ENCODE measurements at places on chromosomes 11 and 22. TPM values are rescaled to one million over a fixed set of nuclear protein-coding genes. Genes with fewer than 3 reads are reported as not detected.

Gene DPAGT1
- total RNA-seq, result 30.9 TPM

Gene WEE1
- total RNA-seq, result 28.1 TPM

Gene FOLR2
- total RNA-seq, result not detected

DNA sequence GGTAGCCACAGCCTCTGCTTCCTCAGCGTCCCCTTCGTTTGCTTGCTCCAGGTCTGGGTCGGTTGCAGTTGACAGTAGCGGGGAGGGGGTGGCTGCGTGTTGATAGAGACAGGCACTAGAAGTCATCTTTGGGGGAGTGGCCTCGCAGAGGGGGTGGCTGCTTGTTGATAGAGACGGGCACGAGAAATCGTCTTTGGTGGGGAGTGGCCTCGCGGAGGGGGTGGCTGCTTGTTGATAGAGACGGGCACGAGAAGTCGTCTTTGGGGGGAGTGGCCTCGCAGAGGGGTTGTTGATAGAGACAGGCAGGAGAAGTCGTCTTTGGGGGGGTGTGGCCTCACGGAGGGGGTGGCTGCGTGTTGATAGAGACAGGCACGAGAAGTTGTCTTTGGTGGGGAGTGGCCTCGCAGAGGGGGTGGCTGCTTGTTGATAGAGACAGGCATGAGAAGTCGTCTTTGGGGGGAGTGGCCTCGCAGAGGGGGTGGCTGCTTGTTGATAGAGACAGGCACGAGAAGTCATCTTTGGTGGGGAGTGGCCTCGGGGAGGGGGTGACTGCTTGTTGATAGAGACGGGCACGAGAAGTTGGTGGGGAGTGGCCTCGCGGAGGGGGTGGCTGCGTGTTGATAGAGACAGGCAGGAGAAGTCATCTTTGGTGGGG, 328.3 kb downstream of the TBC1D22A start:
- H3K27ac ChIP-seq, result no peak overlapping the region
- no peaks in the 10 kb centered on the region for H3K36me3 ChIP-seq
- no peaks in the 10 kb centered on the region for H3K27me3 ChIP-seq
- peak overlapping the region; percentile 69 for H3K4me3 ChIP-seq
- peaks cover 11% of the 10 kb centered on the region for H3K4me1 ChIP-seq
- peak; percentile 47 for DNase-seq

DNA sequence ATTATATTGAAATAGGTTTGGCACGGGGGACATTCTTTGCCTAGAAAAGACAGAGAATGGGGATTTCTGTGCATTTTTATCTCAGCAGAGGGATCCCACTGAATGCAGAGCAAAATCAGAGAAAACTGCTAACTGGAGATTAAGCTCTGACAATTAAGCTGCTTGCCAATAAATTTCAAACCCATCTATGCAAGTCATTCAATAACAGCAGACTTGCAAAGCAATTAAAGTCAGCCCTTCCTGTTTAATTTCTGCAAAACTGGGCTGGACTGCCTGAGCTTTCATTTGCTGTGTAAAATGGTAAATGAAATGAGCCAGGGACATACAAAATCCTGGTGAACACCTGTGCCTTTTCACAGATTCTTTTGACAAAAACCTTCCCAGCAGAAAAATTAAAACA, 1273.9 kb upstream of the CNTN5 start:
- no peaks in the 10 kb centered on the region for H3K27me3 ChIP-seq
- no peak overlapping the region for H3K4me3 ChIP-seq
- H3K27ac ChIP-seq, result no peak overlapping the region
- DNase-seq, result no peak

- no peaks in the 10 kb centered on the region for H3K27me3 ChIP-seq
- H3K36me3 ChIP-seq, result no peaks in the 10 kb centered on the region
- H3K4me1 ChIP-seq, result no peaks in the 10 kb centered on the region
- no peak overlapping the region for H3K4me3 ChIP-seq
- H3K27ac ChIP-seq, result no peak overlapping the region
Measured at GRCh38 chr11:31913985-31914384, 102.9 kb upstream of the PAX6 start.

GRCh38 chr11:133621611-133622010, 89.3 kb upstream of the OPCML start:
- H3K27me3 ChIP-seq, result no peaks in the 10 kb centered on the region
- DNase-seq, result no peak
- H3K27ac ChIP-seq, result no peak overlapping the region
- no peaks in the 10 kb centered on the region for H3K4me1 ChIP-seq

DNA sequence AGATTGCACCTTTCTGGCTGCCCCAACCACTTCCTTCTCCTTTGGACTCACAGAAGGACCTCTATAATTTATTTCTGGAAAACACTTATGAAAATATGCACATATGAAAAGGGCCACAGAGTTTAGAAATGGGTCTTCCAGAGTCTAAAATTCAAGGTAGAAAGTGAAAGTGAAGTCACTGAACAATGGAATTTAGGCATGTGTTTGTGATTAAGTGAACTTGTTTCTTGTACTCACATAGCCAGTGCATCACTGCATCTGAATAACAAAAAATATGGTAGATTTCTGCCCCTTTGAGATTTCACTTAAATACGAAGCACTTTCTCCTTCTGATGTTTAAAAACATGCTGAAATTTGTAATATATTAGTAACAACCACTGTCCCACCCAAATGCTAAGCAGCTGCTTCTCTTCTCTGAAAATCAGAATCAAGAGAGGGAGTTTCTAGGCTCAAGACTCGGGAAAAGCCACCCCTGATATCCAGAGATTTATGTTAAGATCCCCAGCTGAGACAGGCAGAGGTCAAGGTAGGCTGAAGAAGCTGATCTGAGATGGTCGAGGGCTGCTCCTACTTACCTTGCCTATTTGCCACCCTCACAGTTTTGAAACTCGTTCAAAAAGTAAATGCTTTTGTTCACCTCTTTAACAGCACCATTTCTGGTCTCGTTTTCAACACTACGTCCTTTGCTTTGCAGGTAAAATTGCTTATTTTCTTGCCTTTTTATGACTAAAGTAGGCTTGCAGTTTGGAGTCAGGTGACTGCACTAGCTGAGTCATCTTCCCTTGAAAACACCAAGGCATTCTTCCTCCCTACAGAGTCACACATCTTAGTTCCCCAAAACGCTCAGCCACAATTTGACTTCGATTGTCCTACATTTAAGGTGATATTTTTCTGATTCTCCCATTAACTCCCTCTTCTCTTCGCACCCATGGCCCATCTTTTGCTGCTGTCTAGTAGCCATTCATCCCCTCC, at the start of gene XKR3:
Gene XKR3 (minus strand): TSS at position 696 of the 972 bp plus-strand sequence. CDS start 17,338 bp downstream, outside the sequence.
- no peaks in the 10 kb centered on the region for H3K36me3 ChIP-seq
- DNase-seq, result peak; percentile 77
- peaks cover 23% of the 10 kb centered on the region for H3K4me1 ChIP-seq
- H3K27me3 ChIP-seq, result no peaks in the 10 kb centered on the region
- H3K27ac ChIP-seq, result no peak within 1 kb of the TSS
